Myocyte (in vitro differentiated cells): ENCODE measurements at places on chromosomes 7 and 10.
A peak's percentile ranks its signal among the peaks of the same experiment; 100 is the strongest.

- no peak for DNase-seq
These were observed 290.2 kb upstream of the CDC14C start for GRCh38 chr7:48634116-48634632.

DNA sequence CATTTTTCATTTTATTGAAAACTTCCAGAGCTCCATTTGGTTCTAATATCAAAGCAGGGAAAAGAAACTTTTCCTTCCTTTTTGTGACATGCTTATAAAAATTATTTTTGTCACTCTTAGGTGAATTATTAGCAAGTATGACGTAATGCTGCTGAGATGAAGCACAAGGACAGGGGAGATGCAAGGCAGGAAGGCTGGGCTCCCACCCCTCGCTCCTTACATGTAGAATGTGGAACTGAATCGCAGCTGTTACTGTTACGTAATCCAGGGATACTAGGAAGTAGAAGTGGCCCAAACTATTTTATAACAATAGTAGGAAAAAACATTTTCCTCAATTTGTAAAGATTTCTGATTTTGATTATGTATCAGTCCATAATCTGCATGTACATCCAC is 17.1 kb upstream of the GTPBP4 start:
- peak; percentile 58 for DNase-seq

DNA sequence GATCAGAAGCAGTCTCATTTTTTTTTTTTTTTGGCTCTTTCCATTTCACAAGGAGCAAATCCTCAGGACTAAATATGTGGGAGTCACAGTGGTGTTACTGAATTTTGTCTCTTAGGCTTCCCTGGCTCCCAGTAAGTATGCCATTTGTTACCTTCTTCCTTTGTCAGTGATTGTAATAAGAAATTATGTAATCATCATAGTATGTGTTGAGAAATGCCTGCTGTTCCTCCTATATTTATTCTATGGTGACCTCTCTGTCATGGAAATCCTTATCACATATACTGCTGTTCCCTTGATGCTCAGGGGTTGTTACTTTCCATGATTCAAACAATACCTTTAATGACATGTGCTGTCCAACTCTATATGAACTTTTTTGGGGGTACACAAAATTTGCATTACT is 4.8 kb upstream of the OR9A4 start:
- DNase-seq, result no peak

DNA sequence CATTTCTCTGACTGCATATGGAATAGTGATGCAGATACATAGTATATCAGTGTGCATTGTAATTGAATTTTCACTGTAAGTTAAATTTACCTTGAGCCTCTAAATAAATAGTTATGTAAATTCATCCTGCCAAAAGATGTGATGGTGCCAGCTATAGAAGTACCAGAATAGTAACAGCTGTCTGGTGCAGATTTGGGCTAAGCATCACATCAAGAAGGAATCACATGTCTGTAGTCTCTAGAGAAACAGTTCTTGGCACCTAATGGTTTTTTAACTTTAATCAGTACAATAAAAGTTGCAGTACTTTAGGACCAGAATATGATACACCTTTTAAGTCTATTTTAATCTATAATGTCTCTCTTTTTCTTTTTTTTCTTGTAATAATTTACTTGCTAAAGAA is 17.4 kb downstream of the PLEKHA1 start:
- peak; percentile 37 for DNase-seq

DNA sequence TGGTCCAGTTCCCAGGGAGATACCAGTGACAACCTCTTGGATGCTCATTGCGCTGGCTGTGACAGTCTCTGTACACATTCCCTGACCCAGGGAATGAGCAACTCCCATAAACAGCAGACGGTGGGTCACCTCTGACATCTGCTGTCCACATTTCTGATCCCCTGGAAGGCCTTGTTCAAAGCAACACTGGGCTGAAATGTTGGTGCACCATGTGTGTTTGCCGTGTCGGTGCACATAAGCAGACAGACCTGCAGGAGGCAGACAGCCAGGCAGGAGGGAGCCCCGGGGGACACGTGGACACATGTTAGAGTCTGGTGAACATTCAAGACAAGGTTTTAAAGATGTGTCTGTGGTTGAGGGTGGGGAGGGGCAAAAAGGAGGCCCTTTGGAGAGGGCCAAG is 254.9 kb downstream of the PLXNA4 start:
- peak; percentile 1 for DNase-seq

DNA sequence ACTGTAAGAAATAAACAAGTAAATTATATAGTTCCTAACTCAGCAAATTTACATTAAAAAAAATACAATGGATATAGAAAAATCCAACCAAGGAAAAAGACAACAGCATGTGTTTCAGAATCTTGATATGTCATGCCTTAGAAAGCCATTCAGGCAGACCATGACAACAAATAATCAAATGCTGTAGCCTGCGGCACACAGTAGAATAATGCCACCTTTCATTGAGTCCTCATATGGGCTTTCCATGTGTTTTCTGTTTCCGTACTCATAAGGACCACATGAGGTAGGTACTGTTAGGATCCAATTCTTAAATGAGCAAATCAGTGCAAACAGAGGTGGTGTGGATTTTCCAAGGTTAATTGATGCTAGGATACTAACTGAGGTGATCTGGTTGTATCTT is 138.6 kb downstream of the CUBN start:
- no peak for DNase-seq

DNA sequence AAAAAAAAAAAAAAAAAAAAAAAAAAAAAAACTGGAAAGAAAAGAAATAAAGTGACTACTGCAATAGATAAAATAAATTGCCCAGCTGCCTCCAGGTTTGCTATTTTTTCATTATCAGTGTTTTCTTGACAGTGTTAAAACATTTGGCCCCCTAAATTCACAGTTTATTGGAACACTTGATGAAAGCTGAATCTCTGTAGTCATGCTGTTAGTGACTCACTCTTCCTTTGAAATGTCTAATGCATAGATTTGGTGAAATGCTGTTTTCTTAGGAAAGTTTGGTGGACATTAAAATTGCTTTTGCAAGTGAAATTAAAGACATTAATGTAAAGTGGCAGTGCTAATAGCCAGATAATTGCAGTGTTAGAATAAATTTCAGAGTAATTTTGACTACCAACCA is 785.2 kb downstream of the NRG3 start:
- no peak for DNase-seq

- DNase-seq, result no peak
These were observed 171.2 kb downstream of the EBF3 start for GRCh38 chr10:129792864-129793263.

- peak; percentile 73 for DNase-seq
These were observed 46.2 kb downstream of the GPAM start for GRCh38 chr10:112137154-112137987.

- DNase-seq, result no peak
These were observed 17.4 kb downstream of the SLC13A4 start for GRCh38 chr7:135710417-135711138.

- peak; percentile 73 for DNase-seq
These were observed 131.9 kb downstream of the KCNMA1 start for GRCh38 chr10:77505431-77506334.

DNA sequence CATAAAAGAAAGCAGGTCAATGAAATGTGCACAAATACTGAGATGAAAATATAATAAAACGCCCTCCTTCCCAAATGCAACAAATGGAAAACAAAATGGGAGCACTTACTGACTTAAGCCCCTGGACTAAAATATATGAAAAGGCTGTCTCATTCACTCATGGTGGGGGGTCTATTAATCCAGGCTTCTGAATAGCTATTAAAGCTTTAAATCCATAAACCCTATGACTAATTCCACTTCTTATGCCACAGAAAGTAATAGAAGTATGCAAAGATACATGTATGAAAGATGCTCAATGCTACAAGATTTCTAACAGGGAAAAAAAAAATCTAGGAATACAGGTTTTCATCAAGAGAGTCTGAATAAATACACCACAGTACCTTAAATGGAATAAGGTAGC is 20.5 kb downstream of the EIF3A start:
- no peak for DNase-seq

DNA sequence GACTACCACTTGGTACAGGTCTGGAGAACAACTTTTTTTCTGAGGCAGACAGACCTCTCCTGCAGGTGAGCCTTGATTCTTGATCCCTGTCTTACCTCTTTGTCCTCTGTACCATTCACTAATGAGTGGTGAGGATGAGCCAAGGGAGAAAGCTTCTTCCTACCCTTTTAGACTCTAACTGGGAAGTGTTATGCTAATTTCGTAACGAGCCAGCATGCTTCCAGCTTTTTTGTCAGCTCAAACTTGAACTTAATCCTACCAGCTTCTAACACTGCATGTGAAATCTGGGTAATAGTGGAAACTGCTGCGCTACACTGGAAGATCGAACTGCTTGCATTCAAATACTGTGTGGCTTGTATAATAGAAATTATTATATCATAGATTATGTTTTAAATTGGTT is 87.0 kb downstream of the NEUROD6 start:
- DNase-seq, result no peak

DNA sequence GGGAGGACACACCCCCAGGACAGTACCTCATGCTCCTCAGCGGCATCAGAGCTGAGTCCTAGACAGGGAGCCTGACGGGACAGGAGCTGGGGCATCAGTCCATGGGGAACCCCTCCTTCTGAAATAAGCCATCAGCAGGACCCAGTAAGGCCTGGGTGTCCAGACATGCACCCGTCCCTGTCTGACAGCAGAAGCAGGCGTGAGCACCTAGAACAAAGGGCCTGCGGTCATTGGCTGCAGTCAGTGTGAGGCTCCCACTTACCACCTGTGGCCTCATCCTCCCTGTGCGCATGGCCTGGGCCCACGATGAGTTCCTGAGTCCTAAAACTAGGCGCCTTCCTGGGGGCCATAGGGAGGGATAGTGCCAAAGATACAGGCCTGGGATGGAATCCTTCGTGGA is 484.7 kb downstream of the PTPRN2 start:
- DNase-seq, result no peak

DNA sequence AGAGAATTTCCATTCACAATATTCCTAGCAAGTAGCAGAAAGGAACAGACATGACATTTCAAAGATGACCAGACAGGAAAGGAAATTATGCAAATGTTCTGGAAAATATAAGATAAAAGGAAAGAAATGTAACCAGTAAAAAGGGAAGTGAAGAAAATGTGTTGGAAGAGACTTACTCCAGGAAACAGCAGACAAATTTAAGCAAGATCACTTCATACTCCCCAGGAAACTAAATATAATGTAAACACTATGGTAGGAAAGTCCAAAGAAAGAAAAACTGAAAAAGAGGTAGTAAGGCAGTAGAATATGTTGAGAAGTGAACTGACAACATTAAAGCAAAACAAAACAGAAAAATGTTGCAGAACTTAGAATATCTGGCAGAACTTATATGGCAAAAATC is 6.4 kb upstream of the ST8SIA6 start:
- no peak for DNase-seq

DNA sequence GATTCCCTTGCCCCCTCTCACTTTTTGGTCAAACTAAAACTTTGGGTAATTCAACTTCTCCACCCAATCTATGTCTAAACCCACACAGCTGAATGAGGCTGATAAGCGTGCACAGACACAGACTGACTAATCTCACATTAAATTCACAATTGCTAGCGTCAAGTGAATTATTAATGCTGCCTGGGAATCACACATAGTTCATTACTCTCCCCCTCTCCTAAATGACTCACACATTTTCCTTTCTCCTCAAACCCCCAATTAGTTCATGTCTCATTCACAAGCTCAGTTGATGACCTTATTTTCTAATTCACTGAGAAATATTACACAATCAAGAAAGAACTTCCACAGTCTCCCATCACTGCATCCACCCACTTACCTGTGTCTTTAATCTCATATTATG is 14.5 kb downstream of the KLF14 start:
- DNase-seq, result no peak

GRCh38 chr7:71746006-71746405 is 614.1 kb downstream of the GALNT17 start:
- no peak for DNase-seq

- DNase-seq, result no peak
These were observed 56.8 kb downstream of the AUTS2 start for GRCh38 chr7:69654849-69655707.

DNA sequence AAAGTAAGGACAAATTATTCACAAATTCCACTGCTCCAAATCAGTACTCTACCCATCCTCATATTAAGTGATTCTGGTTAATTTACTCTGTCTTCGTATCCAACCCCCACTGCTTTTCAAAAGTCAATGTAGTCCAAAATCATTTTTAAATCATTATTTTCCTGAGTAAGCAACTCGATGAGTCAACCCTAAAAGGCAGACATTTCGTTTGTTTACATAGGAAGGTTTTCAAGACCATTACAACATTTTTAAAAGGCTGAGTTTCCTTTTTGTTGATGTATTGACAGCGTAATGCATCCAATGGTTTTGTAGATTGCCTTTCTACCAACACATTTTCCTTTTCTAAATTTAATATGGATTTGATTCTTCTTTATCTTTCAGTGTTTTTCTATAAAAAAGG is 523.0 kb upstream of the ANKRD30A start:
- no peak for DNase-seq

- DNase-seq, result no peak
These were observed 8.6 kb upstream of the SUN1 start for GRCh38 chr7:823649-824048.

DNA sequence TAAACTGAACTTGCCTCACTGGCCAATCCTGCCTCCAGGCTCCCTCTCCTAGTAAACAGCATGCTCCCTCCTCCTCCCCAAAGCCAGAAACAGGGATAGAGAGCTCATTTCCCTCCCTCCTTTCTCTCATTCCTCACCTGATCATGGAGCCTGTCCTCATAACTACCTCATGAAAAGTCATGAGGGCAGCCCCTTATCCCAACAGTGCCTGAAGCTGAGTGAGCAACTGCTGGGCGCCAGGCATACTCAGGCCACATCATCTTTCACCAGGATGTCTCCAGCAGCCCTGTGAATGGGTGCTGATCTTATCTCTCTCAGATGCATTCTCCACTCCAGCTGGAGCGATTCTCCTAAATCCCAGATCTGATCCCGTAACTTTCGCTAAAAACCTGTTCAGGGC is 307.2 kb downstream of the PRPF18 start:
- DNase-seq, result no peak

DNA sequence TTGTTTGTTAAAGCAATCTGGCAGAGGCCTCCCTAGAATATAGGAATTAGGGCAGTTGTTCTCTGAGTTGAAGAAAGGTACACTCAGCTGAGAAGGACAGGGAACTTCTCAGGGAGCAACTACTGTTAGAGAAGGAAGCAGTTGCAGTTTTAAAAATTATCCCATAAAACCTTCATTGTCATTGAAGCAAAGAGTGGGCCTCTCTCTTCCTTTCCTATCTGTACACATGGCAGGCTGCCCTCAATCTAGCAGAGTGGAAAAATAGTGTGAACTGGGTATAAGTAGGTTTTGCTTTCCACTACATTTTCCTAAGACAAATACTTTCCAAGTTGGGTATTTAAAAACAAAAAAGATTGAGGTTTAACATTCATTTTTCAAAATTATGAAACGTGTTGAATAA is 236.7 kb upstream of the KLF14 start:
- no peak for DNase-seq
